ENCODE measurements at places on chromosomes 2 and 18.

DNA sequence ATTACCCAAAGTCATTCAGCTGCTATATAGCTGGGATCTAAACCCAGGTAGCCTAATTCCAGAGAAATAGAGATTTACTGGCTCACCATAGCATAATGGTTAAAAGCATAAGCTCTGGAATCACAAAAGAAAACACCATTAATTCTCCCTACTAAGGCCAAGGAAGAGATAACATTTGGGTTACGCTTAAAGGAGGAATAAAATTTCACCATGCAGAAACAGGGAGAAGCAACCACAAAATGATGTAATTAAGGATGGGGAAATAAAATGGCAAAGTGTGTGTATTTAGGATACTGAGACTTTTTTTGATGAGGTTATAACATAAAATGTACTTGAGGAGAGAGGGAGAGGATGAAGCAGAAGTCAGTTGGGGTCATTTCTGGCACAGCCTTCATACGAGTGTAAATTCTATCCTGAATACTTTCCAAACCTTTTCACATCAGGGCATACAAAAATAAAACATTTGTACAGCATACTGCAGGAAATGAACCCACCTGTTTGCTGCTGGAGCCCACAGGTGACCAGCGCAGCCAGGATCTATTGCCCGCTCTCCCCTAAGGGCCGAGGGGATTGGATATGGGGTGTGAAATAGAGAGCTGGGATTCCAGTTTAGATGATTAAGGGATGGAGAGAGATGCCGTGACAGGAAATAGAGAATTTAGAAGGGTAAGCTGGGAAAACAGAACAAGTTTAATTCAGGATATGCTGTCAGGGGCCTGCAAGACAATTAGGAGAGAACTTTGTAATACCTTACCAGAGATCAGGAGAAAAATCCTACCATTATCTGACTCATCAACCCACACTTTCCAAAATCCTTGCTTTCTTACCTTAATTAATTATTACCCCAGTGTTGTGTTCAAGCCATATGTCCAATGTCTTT, 43.8 kb upstream of the SERTAD2 start:
- DNase-seq: no peak

DNA sequence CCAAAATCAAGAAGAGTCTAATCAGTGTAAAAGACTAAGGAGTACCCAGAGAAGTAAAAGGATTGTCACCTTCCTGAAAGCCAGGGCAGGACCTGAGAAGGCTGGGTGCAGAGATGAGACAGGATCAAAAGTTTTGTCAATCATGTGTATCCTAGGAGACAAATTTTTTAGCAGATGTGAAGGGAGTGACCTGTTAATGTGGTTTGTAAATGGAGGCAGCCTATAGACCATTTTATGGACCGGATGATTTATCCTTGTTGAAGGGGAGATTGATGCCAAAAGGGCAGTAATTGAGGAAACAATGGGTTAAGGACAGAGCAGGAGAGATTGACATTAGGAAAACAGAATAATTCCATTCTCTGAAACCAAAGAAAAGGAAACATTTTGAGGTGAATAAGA, 813 bp downstream of the NDC80 start:
- DNase-seq: no peak

GRCh38 chr18:4207383-4207985, 247.6 kb downstream of the DLGAP1 start:
- no peak for DNase-seq

GRCh38 chr2:60608679-60609078, 55.2 kb upstream of the BCL11A start:
- no peak for DNase-seq

DNA sequence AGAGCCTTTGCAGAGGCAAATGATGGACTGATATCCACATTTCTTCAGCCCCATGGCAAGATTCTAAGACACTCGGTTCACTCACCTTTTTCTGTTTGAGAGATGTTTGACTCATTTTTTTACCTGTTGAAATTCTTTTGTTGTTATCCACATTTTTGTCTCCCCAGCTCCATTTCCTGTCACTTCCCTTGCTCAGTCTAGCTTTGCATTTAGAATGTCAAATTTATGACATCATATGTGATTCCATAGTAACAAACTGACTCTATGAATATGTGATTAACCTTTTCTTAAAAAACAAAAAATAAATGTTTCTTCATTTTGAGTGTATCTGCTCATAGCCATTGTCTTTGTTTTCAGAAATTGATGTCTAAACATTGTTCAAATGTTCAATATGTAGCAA, at the start of gene NT5C1B:
NT5C1B (minus strand) TSS at position 216 of the 400 bp plus-strand sequence; CDS start at position 115, 101 bp downstream.
- DNase-seq: no peak

DNA sequence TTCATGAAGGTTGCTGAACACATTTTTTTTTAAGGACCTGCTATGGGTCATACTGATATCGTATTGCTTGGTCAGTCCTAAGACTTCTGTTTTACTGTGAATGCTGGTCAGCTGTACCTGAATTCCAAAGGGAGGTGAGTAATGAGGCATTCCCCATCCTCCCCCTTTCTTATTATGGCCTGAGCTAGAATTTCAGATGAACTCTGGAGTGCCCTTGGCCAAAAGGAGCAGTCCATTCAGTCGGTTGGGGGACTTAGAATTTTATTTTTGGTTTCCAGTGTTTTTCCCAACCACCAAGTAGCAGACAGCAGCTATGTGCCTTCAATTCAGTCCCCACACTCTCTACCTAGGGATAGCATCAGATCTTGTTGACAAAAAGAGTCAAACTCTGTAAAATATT, 26.9 kb upstream of the PDCL3 start:
- no peak for DNase-seq

GRCh38 chr2:107633580-107634147, 193.0 kb upstream of the RGPD4 start:
- DNase-seq: no peak

GRCh38 chr2:206716623-206717022, 1.6 kb downstream of the DYTN start:
- DNase-seq: no peak

DNA sequence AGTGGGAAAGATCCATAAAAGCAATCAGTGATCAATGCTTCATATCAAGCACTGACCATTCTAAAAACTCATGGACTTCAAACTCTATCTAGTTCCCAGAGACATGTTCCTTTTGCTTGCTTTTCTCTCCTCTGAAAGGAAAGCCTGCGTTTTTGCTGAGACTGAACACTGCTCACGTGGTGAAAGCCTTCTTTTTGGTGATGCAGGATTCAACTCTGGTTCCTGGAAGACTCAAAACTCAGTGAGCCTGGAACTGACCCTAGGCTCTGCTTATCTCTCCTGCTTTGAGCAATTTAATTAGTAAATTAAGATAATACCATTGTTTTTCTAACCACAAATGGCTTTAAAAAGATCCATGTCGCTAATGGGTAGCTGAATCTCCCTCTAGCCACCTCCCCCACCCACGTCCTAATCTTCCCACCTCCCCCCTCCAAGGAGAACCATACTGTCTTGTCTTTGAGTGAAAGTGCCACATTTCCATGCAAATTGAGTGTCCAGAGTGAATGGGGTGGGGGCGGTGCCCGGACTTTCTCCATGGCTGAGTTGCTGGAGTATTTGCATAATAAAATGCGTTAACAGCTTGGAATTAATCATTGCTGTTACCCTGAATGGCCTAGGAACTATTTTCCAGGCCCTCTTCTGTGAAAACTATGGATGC, 130.5 kb downstream of the BCL11A start:
- DNase-seq: no peak

GRCh38 chr2:28083476-28083875, 192.9 kb downstream of the BABAM2 start:
- DNase-seq: no peak
